Foreskin melanocyte (primary cell): ENCODE measurements at places on chromosomes 7 and 10.
A peak's percentile ranks its signal among the peaks of the same experiment; 100 is the strongest.

DNA sequence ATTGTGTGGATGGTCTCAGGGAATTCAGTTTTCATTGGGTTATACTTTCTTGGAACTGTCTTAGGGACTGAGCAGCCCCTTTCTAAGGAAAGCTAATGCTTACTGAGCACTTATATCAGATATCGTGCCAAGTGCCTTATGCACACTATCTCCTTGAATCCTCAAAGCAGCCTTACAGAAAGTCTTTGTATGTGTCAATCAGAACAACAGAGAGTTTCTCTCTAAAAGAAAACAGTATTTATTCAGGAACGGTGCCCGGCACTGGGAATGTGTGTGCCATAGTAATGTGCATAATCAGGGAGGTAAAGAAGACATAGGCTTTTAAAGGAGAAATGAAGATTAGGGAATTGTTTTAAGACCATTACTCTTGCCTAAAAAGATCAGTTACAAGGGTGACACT lies 17.3 kb downstream of the ANTXRL start:
- peak; percentile 39 for DNase-seq

- no peak for DNase-seq
These were observed 275.8 kb downstream of the CACNA2D1 start for GRCh38 chr7:82167558-82168314.

- DNase-seq: no peak
These were observed 3.1 kb downstream of the SH3PXD2A start for GRCh38 chr10:103852189-103852711.

DNA sequence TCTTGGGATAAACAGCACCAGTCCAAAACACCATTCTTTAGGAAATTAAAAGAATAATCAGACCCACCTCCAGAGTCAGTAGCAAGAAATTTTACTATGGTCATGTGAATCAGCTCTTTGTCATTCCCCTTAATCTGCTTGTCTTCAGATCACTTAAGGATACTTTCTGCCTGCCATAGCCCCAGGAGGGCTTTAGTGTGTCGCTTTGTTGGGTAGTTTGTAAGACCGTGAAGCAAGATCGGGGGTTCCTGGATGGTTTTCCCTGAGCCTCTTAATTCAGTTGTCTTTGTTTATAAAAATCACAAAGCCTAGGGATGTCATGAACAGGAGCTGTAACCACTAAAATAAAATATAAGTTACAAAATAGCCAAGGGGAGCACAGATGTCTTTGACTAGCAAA lies 223.6 kb downstream of the RELN start:
- DNase-seq: no peak
